ENCODE measurements at places on chromosomes 1 and 21. TPM values are rescaled to one million over a fixed set of nuclear protein-coding genes. Genes with fewer than 3 reads are reported as not detected.
A peak's percentile ranks its signal among the peaks of the same experiment; 100 is the strongest.

Gene KIAA0040
- polyA plus RNA-seq: 53.1 TPM

- H3K27ac ChIP-seq: peak overlapping the region; percentile 91
- H3K4me1 ChIP-seq: peaks cover 42% of the 10 kb centered on the region
- DNase-seq: no peak
- peaks cover 53% of the 10 kb centered on the region for H3K36me3 ChIP-seq
- H3K27me3 ChIP-seq: no peaks in the 10 kb centered on the region
- peak overlapping the region; percentile 91 for H3K4me3 ChIP-seq
Observed at GRCh38 chr1:153944827-153945117, 1.7 kb downstream of the DENND4B start.

Gene NEXN
- polyA plus RNA-seq: 0.47 TPM

GRCh38 chr1:245550720-245551043 is 395.9 kb downstream of the KIF26B start:
- no peak for DNase-seq
- no peaks in the 10 kb centered on the region for H3K4me1 ChIP-seq
- no peak overlapping the region for H3K27ac ChIP-seq
- no peak overlapping the region for H3K4me3 ChIP-seq
- H3K36me3 ChIP-seq: no peaks in the 10 kb centered on the region

GRCh38 chr1:13992489-13993285 is 292.7 kb downstream of the PRDM2 start:
- H3K4me3 ChIP-seq: no peak overlapping the region
- H3K27ac ChIP-seq: no peak overlapping the region
- no peaks in the 10 kb centered on the region for H3K4me1 ChIP-seq
- no peaks in the 10 kb centered on the region for H3K27me3 ChIP-seq
- no peak for DNase-seq

- H3K27me3 ChIP-seq: no peaks in the 10 kb centered on the region
- peaks cover 41% of the 10 kb centered on the region for H3K4me1 ChIP-seq
- peak; percentile 81 for DNase-seq
- H3K36me3 ChIP-seq: no peaks in the 10 kb centered on the region
- peak overlapping the region; percentile 64 for H3K4me3 ChIP-seq
- H3K27ac ChIP-seq: peak overlapping the region; percentile 66
Observed at GRCh38 chr1:111615870-111616715, 3.5 kb upstream of the RAP1A start.

DNA sequence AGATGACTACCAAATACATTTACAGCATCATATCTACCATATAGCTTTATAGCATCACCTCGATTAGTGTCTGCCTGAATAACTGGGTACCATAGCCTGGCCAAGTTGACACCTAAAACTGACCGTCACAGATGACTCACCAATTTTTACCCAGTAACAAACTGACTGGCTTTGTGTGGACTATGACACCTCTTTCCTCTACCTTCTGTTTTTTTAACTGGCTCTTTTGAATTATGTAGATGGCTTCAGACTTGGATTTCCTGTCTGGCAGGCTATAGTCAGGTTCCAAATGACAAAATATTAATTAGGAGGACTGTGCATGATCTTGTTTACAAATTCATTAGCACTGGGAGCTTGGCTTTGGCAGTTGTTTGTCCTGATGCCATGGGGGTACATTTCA is 360.3 kb downstream of the TGFB2 start:
- H3K4me1 ChIP-seq: no peaks in the 10 kb centered on the region
- H3K27ac ChIP-seq: no peak overlapping the region
- no peaks in the 10 kb centered on the region for H3K27me3 ChIP-seq
- DNase-seq: no peak

Gene SELE
- polyA plus RNA-seq: not detected

DNA sequence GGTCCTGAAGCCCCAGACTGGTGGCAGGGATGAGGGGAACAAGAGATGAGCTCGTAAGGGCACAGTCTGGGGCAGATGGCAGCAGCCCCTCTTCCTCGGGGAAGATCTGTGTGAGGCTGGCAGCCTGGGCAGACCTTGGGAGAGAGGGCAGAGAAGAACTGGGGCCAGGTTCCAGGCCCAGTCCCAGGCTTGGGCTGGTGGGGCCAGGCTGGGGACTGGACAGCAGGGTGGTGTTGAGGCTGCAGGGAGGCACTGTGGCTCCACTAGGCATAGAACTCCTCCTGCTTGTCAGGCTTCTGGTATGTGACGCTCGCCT is 35.7 kb downstream of the SDC3 start:
- no peak for DNase-seq
- no peak overlapping the region for H3K4me3 ChIP-seq
- H3K27ac ChIP-seq: no peak overlapping the region
- H3K27me3 ChIP-seq: no peaks in the 10 kb centered on the region

- peaks cover 2% of the 10 kb centered on the region for H3K36me3 ChIP-seq
- H3K27ac ChIP-seq: no peak overlapping the region
- no peak for DNase-seq
- no peak overlapping the region for H3K4me3 ChIP-seq
- no peaks in the 10 kb centered on the region for H3K27me3 ChIP-seq
- H3K4me1 ChIP-seq: no peaks in the 10 kb centered on the region
Observed at GRCh38 chr1:10559386-10559785, 84.6 kb downstream of the PEX14 start.

Gene RCSD1
- 226 TPM for polyA plus RNA-seq

Gene S100A8
- 32.7 TPM for polyA plus RNA-seq

Gene PDE4DIP
- 34.2 TPM for polyA plus RNA-seq

GRCh38 chr1:226609836-226610455 is 61.4 kb downstream of the STUM start:
- H3K27me3 ChIP-seq: no peaks in the 10 kb centered on the region
- no peak overlapping the region for H3K27ac ChIP-seq
- no peaks in the 10 kb centered on the region for H3K36me3 ChIP-seq
- no peak for DNase-seq
- no peaks in the 10 kb centered on the region for H3K4me1 ChIP-seq

Gene MAP3K21
- polyA plus RNA-seq: 0.24 TPM

GRCh38 chr1:192527950-192528349 is 47.6 kb upstream of the RGS1 start:
- DNase-seq: no peak

Gene LAPTM5
- 552 TPM for polyA plus RNA-seq

GRCh38 chr1:231040019-231040799 is at the start of gene FAM89A:
TSS of gene FAM89A (minus strand) at chr1:231040254. CDS start at chr1:231040211, 43 bp downstream.
- H3K27ac ChIP-seq: peak within 1 kb of the TSS; percentile 45
- DNase-seq: peak; percentile 55
- no peaks in the 10 kb centered on the region for H3K36me3 ChIP-seq
- peak within 1 kb of the TSS; percentile 69 for H3K4me3 ChIP-seq
- H3K4me1 ChIP-seq: peaks cover 21% of the 10 kb centered on the region

DNA sequence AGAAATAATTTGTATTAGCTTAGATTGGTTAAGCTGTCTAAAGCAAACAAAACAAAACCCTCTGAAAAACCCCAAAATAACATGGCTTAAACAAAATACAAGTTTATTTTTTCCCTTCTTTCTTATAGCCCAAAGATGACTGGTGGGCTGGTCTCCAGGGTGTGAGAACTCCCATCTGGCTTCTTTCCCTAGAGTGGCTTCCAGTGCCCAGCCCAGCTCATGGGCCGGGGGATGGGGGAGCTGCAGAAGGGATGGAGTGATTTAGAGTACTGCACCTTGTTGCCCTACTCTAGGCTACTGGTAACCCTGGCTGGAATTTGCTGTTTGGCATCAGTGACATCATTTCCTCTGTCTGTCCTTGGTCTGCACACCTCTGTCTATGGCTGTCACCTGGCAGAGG is 223.0 kb downstream of the PBX1 start:
- no peak overlapping the region for H3K4me3 ChIP-seq
- no peaks in the 10 kb centered on the region for H3K36me3 ChIP-seq
- DNase-seq: no peak
- no peaks in the 10 kb centered on the region for H3K4me1 ChIP-seq
- no peak overlapping the region for H3K27ac ChIP-seq

GRCh38 chr1:8663915-8664329 is 153.5 kb downstream of the RERE start:
- H3K4me3 ChIP-seq: peak overlapping the region; percentile 55
- H3K27me3 ChIP-seq: no peaks in the 10 kb centered on the region
- H3K36me3 ChIP-seq: no peaks in the 10 kb centered on the region
- DNase-seq: no peak
- no peak overlapping the region for H3K27ac ChIP-seq
- peaks cover 34% of the 10 kb centered on the region for H3K4me1 ChIP-seq

GRCh38 chr1:225448146-225448805 is 20.4 kb upstream of the LBR start:
- no peaks in the 10 kb centered on the region for H3K36me3 ChIP-seq
- no peak overlapping the region for H3K4me3 ChIP-seq
- no peaks in the 10 kb centered on the region for H3K27me3 ChIP-seq
- peaks cover 35% of the 10 kb centered on the region for H3K4me1 ChIP-seq
- DNase-seq: no peak
- H3K27ac ChIP-seq: no peak overlapping the region

GRCh38 chr1:237084341-237085077 is 42.5 kb downstream of the RYR2 start:
- H3K4me3 ChIP-seq: no peak overlapping the region
- no peaks in the 10 kb centered on the region for H3K4me1 ChIP-seq
- no peak overlapping the region for H3K27ac ChIP-seq
- H3K27me3 ChIP-seq: no peaks in the 10 kb centered on the region
- no peak for DNase-seq

DNA sequence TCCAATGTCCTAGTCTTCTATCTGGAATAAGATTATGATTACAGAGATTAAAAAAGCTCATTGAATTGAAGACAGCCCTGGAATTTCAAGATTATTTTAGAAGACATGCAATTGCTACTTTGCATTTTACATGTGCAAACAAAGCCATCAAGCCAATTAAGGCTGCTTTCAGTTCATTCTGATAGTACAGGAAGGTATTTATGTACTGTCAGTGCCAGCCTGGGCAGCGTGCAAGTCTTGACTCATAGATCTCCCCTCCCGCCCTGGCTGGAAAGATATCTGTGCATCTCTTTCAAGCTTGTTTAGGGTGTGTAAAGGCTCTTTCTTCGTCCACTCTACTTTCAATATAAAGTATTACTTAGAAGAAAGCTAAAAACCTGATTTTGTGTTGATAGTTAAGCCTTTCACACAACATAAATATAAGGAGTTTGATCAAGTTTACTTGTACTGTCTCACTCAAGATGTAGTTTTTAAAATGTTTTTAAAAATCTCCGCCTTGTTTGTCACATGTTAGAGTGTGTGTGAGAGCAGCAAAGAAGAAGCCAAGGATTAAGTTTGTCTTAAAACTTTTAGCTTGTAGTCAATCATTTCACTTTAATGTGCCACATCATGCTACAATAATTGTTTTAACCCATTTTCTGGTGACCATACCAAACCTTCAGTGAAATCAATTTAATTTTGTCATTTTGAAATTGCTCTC is 13.6 kb upstream of the LYPLAL1 start:
- no peak overlapping the region for H3K27ac ChIP-seq
- H3K4me1 ChIP-seq: no peaks in the 10 kb centered on the region
- no peaks in the 10 kb centered on the region for H3K36me3 ChIP-seq
- no peak for DNase-seq

Gene PROK1
- not detected for polyA plus RNA-seq

DNA sequence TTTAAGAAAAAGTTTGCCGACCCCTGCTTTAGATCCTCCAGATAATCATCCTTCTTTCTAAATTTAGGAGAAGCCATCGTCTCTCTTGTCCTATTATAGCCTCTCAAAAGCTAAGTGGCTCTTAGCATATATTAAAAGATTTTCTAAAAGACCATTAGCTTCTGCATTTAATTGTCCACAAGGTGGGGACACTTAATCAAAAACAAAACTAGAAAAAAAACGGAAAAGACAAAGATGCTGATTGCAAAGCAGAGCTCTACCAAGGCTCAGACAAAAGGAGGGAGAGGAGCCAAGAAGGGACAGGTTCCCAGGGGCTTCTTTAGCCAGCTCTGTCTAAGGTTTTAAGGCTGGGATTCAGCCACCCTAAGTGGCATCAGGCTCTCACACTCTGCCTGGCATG is 128.3 kb upstream of the HMGB4 start:
- H3K36me3 ChIP-seq: no peaks in the 10 kb centered on the region
- no peak overlapping the region for H3K27ac ChIP-seq
- H3K27me3 ChIP-seq: peaks cover 6% of the 10 kb centered on the region
- DNase-seq: no peak
- H3K4me1 ChIP-seq: no peaks in the 10 kb centered on the region
- no peak overlapping the region for H3K4me3 ChIP-seq

DNA sequence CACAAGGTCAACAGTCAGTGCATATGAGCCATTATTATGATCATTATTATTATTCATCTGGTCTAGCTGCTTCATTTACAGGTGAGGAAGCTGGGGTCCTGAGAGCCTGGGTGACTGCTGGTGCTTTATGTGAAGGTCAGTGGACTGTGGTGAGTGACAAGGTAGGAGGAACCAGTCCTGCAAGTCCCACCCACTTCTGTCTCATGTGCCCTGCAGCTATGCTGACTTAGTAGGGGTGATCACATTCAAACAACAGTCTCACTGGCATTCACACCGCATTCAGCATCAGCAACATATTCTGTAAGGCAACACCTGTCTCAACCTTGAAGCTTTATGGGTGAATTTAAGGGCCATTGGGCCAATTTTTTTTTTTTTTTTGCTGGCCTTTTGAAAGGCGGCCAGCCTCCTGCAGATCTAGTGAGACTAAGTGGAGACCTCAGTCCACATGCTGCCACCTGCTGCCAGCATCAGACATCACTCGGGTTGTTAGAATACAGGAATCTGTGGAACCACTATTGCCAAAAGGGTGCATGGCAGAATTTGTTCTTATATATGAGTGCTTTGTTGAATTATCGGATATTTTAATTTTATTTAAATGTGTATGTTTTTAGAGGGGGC is 59.9 kb upstream of the CACNA1E start:
- no peak overlapping the region for H3K4me3 ChIP-seq
- H3K27ac ChIP-seq: no peak overlapping the region
- no peaks in the 10 kb centered on the region for H3K27me3 ChIP-seq
- DNase-seq: peak; percentile 29
- no peaks in the 10 kb centered on the region for H3K36me3 ChIP-seq
- H3K4me1 ChIP-seq: no peaks in the 10 kb centered on the region

DNA sequence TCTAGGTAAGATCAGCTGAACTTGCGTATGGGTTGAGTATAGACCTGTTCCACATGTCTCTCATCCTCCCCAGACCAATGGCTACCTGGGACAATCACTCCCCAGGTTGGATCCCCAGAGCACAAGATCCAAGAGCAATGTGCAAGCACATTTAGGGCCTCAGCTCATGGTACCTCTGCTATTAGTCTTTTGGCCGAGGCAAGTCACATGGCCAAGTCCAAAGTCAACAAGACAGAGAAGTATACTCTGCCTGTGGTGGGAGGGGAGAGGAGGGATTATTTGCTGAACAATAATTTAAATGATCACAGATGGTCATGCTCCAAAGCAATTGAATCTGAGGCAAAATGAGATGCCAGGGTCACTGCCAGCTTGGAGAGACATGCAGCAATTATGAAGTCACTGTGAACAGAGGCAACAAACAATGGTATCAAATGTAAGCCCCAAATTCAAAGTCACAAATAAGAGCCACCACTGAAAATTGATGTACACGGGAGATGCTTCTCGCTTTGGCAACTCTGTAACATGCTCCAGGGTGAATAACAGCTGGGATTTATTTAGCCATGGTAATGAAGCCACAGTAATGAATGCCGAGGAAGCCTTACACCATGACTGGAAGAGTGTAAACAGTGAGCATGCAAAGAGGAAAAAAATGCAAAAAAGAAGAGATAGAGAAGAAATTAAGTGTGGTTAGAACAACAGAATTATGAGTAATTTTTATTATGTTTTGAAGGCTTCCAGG is 149.1 kb downstream of the ZNF281 start:
- H3K36me3 ChIP-seq: no peaks in the 10 kb centered on the region
- no peaks in the 10 kb centered on the region for H3K4me1 ChIP-seq
- no peak overlapping the region for H3K27ac ChIP-seq
- no peak for DNase-seq

Gene BRINP2
- not detected for polyA plus RNA-seq
